GOT3 (cell line): ENCODE measurements at places on chromosomes 2 and 18.

- no peak for DNase-seq
These were observed 2.3 kb upstream of the CHN1 start for GRCh38 chr2:175007510-175007909.

DNA sequence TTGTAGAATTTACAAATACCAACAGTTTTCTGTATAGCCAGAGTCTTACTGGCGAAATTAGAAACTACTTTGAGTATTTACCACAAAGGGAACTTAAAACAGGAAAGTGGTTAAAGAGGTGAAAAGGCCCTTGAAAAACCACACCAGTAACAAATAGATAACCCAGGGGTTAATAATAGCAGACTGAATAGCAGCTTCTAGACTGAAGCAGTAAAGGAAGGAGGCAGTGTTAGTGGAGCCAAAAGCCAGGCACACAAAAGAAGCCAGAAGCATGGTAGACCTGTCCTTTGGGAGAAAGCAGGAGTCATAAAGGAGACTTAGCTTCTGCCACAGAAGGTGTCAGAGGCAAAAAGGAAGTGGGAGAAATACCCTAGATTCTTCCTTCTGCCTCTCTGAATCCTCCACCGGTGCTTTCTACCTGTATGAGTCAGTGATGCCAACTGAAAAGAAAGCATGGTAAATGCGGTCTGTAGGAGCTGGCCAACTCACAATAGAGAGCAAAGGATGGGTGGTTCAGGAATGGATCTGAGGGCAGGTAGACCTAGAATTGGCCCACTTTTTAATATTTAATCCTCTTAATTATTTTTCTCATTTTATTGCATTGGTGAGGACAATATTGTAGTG is 97.3 kb downstream of the ARL6IP6 start:
- DNase-seq = no peak

GRCh38 chr2:75526842-75527241 is 33.9 kb downstream of the EVA1A start:
- no peak for DNase-seq

DNA sequence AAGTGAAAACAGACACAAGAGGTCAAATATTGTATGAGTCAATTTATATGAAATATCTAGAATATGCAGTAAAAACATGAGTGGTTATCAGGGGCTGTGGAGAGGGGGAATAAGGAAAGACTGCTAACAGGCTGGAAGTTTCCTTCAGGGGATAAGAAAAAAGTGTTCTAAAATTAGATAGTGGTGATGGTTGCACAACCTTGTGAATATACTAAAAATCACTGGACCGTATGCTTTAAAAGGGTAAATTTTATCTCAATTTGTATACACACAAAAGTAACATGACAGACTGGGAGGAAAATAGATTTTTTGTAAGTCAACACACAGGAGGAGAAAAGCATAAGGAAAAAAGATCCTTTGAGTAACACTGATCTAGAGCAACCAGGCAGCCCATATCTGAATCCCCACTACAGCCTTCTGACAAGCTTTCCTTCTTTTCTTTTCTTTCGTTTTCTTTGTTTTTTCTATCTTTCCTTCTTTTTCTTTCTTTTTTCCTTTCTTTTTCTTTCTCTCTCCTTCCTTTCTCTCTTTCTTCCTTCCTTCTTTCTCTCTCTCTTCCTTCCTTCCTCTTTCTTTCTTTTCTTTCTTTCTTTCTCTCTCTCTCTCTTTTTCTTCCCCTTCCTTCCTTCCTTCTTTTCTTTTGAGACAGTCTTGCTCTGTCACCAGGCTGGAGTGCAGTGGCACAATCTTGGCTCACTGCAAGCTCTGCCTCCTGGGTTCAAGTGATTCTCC is 95.4 kb downstream of the AAK1 start:
- no peak for DNase-seq

DNA sequence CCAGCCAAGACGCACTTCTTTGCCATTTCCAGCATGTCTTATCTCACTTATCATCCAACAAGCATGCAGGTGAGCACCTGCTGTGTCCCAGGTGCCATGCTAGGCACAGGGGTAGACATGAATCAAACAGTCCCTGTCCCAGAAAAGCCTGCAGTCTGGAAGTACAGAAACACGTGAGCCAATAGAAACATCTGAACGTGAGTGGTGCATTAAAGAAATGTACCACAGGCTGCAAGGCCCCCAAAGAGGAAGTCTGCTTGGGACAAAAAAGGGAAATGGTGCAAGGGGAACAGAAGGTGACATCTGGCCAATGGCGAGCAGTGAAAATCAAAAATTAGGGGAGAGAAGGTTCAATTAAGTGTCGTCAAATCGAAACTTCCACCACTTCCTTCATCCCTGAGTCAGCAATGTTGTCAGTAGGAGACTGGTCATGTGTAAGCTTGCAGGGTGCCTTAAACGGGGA is 17.6 kb upstream of the TMEM247 start:
- DNase-seq = no peak

DNA sequence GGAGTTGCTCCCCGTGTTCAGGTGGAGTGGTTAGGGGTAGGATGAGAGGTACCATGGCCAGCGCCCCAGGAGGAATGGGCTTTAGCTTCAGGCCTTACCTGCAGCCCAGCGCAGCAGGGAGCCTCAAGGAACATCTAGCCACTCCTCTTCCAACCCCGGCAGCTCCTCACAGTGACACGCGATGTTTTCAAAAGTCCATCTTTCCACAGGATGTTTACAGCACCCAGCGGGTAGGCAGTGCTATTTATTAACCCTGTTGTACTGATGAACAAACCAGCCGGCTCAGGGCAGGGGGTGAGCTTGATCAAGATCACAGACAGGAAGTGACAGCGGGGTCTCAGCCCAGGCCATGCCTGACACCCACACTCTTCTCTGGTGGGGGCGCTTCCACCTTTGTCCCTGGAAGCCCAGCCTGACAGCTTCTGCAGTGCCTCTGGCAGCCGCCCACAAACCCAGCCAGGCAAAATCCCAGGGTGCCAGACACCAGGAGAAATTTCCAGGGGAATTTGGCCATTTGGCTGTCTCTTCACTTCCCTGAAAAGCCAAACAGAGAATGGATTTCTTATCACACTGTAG is 18.4 kb upstream of the PRLH start:
- DNase-seq = no peak

- no peak for DNase-seq
These were observed 144.4 kb downstream of the MREG start for GRCh38 chr2:215868846-215869543.

DNA sequence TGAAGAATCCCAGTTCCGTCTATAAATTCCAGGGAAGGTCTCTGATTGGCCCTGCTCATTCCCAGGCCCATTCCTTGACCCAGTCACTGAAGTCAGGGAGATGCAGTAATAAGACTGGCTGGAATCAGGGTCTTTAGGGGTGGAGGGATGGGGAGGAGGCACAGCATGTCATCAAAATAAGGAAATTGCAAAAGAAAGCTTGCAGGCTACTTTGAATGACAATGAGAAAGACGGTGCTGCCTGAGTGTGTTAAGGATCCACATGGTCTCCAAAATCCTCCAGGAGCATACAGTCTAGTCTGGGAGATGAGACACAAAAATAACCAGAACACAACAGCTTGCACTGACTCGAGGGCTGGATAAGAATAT is 2.0 kb upstream of the DES start:
- no peak for DNase-seq

- DNase-seq = no peak
These were observed 218.8 kb downstream of the SNTG2 start for GRCh38 chr2:1169291-1169949.

DNA sequence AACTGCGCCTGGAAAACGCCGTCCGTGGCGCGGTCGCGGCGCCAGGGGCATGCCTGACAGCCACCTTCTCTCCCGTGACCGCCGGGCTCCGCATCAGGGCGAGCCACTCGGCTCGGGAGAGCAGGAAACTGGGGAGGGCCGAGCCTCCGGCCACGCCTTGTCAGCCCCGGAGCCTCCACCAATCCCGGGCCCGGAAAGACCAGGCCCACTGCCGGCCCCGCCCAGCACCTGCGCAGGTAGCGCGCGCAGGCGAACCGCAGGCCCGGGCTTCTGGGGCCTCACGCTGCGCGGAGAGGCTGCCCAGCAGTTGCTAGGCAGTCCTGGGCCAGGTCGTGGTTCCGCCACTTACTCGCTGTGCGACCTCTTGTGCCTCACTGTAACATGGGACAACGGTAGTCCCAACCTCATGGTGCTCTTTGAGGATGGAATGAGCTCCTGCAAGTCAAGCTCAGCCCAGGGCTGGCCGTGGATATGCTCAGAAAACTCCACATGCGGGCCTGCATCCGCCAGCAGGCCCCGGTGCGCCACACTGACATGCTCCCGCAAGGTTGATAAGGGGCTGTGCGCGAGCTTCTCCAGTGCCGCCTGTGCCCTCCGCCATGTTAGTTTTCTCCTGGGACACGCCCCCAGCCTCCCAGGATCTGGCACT is 97.1 kb downstream of the INHBB start:
- DNase-seq = no peak

DNA sequence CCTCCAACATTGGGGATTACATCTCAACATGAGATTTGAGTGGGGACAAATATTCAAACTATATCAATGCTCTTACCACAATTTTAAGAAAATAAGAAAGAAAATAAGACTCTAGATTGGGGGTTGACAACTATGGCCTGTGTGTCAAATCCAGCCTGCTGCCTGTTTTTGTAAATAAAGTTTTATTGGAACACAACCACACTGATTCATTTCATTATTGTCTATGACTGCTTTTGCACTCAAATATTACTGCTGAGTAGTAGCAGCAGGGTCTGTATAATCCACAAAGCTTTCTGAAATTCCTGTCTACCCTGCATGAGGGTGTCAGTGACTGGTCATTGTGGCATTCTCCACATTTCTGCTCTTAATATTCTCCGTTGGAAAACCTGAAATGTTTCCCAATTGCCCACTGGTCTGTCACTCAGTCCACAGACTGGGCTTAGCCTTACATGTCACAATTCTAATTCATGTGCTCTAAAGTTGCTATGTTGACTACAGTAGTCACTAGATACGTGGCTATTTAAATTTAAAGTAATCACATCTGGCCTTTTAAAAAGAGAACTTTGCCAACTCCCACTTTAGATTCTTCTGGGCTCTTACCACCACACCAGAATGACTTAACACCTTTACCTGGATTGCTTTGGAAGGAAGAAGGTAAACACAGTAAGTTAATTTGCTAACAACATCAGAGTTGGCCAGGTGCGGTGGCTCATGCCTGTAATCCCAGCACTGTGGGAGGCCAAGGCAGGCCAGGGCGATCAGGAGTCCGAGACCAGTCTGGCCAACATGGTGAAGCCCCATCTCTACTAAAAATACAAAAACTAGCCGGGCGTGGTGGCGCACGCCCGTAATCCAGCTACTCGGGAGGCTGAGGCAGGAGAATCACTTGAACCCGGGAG is 86.9 kb downstream of the CLHC1 start:
- no peak for DNase-seq

- no peak for DNase-seq
These were observed 132.4 kb downstream of the MGAT5 start for GRCh38 chr2:134386310-134386709.

- no peak for DNase-seq
These were observed 29.1 kb upstream of the ANKRD44 start for GRCh38 chr2:197339496-197340220.

DNA sequence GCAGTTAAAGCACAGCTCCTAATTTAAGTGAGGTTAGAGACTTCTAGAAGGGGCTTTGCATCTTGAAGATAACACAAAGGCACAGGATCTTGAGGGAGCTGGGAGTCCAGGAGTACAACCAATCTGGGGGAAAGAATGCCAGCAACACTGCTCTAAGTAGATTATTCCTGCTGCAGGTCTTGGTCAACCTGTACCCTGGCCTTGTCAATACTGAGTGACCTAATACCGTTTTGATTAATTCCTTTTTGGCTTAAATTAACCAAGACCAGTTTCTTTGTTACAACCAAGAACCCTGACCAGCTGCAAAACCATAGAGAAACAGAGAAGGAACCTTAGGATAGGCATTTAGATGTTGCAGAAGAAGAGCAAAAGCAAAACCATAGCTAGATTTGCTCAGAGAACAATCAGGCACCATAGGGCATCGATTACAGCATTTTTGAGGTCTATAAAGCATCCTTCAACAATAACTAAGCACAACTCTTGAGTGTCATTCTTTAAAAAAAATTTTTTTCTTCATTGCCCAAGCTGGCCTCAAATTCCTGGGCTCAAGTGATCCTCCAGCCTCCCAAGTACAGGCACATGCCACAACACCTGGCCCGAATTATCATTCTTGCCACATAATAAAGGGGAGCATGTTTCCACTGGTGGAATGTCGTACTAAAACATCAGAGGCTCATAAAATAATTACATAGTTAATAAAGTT is 6.3 kb downstream of the STARD7 start:
- DNase-seq = no peak

- no peak for DNase-seq
These were observed 916 bp downstream of the CETN1 start for GRCh38 chr18:581096-581495.

DNA sequence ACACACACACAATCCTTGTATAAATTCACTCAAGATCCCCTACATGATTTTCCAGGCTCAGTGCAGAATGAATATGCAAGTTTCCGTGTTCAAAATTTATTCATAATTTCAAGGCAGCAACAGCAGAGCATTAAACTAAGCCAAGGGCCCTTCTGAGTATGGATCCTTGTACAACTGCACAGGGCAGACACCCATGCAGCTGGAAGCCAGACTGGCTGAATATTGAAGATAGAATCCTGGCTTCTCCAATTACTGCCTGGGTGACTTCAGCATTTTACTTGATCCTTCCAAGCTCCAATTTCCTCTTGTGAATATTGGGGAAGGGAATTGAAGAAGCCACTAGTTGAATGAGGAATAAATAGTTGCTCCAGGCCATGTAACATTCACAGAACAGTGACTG is 267.9 kb upstream of the REG3G start:
- DNase-seq = no peak

DNA sequence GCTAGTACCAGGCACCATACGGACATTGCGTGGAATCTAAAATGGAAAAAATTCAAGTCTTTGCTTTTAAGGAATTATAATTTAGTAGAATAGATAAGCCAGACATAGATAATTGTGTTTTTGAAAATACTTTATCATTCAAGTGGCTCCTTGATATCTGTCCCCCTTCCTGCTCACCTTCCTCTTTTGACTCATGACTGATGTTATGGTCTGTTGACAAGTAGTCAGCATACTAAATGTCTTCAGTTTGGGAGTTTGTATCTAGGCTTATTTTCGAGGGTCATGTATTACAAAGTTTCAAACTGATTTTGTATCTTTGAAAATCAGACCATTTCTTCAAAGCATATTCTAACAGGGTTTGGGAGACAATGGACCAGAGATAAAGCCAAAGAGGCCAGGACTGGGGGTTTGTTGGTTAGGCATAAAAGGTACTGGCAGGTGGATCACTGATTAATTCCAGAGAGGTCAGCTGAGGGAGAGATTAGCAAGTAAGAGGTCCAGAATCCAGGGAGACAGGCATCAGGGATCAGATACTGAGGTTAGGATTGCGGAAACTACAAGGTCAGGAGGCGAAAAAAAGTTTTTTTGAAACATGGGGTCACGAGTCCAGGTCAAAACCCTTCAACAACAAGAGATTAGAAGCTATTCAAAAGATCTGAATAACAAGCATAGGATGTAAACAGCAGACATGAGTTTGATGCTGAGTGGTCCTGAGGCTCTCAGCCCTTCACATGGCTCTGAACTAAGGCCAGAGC is 31.5 kb upstream of the KLHL14 start:
- no peak for DNase-seq

GRCh38 chr2:169361706-169362117 is 622 bp downstream of the LRP2 start:
- DNase-seq = no peak

- no peak for DNase-seq
These were observed 74.0 kb downstream of the BCL11A start for GRCh38 chr2:60479226-60480088.

GRCh38 chr2:20583425-20583881 is 67.4 kb downstream of the HS1BP3 start:
- no peak for DNase-seq

- no peak for DNase-seq
These were observed 69.8 kb downstream of the BCL2 start for GRCh38 chr18:63249771-63250170.

- DNase-seq = no peak
These were observed 955.8 kb downstream of the TDRD15 start for GRCh38 chr2:22079583-22079982.
